Fibroblast of skin of left quadriceps (primary cell): ENCODE measurements at places on chromosomes 6 and 20.

DNA sequence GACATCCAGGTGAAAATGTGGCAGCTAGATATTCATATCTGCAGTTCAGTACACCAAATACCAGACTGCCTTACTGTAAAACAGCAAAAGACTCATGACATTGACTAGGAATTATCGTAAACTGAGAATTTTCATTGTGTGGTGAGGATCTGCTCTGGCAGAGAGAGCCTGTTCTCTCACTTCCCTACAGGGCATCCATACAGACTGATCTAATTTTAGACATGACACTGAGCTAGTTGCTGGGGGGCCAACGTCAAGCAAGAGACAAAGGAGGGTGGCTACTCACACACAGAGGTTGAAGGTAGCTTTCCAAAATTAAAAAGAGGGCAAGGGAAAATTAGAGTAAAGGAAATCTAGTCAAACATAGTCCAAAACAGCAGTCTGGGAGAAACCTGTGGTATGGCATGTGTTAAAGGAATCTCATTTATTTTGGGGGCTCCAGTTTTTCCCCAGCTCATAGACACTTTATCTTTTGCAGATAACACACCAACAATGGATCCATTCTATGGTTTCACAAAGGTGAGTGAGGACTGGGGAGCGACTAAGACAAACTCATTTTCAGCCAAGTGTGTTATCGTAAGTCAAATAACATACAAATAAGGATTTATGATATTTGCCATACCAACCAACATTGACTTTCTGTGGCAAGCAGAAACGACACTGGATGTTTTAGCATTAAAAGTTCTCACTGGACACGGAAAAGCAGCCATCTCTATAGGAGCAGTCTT, 36.6 kb upstream of the NHSL1 start:
- DNase-seq: no peak

DNA sequence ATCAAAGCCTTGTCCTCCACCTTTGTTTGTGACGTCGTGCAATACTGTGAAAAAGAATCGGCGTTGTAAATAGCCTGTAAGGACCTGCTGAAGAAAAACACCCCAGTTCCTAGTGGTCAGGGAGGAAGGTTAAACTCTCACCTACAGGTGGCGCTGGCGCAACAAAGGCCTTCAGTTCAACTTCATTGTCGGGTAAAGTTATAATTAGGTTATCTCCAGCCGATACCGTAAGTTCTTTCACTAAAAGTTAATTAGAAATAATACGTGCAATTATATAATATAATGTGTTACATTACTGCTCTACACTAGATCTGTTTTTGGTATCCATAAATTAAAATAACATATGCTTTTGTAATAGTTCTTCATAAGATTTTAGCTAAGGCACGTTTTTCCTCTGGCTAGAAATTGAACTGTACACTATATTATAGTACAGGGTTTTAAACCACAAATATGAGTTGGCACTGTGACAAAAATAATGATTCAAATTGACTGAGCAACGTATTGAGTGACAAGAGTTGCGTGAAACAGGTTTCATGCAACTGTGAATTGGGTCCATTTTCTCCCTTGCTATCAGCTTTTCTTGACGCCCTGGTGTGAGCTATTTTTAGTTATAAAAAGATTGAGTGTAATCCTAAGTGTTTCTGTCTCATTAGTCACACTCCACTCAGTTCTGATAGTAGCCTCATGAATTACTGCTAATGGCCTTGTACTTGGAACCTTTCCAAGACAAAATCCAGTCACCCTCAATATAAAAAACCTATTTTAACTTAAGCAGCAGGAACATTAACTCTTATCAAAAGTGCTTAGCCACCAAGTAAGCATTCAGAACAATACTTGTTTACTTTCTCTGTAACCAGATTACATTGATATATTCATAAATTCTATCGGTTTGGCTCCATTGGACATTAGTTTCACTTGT, 62.3 kb downstream of the KIAA0319 start:
- peak; percentile 23 for DNase-seq

DNA sequence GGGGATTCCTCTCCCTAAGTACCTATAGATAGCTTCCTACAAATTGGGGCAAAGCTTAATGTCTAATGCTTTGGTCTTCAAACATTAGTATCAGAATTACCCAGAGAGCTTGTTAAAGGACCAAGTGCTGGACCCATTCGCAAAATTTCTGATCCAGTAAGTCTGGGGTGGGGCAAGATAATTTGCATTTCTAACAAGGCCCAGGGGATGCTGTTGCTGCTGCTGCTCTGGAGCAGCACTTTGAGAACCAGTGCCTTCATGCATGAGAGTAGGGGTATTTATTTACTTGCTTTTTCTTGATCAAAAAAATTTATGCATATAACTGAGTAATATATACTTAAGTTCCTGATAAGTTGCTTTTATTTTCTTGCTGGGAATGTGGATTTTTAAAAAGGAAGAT, 24.5 kb upstream of the COL19A1 start:
- DNase-seq: no peak

DNA sequence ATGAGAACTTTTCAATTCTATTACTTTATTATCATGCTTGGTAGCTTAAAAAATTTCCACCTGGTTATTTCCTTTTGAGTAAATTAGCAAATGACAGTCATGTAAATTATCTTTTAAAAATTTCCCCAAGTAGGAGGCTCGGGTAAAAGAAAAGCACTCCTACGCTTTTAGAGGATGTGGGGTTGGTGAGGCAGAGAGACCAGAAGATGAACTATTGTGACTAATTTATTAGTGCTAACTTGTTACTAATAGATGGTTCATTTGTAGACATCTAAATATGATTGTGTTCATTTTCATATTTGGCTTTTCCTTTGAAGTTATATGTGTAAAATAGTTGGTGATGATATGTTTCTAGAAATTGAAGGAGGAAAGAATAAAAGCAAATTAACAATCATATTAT, 27.0 kb downstream of the ZNF292 start:
- DNase-seq: no peak

DNA sequence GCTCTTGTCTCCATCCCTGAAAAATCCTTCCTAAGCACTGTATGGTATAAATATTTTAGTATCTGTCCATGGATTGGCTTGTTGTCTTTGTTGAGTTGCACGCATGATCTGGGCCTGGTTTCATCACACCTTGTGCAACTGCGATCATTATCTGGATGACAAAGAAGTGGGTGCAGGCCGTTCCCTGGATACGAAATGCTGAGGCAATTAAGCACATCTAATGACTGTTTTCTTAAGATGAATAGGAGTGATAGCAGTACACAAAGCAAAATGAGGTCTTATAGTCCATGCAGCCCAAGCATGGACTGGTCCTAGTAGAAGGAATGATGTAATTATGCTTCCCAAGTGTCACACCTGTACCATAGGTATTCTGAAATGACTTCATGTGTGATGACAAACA, 47.8 kb downstream of the SLC35D3 start:
- no peak for DNase-seq

DNA sequence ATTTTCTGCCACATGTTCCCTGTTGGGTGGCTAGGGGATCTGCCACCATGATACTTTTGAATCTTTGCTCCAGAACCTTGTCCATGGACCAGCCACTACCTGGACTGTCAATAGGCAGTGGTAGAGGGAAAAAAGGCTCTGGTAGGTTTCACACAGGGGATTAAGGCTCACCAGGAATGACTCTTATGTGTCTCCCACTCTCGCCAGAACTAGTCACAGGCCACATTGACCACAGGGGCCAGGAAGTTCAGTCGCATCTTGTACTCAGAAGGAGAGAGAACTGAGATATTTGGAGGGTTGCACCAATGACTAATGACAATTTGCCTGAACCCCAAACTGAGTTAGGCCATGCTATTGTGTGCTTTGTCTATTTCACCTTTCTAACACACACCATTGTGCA, 23.6 kb upstream of the APCDD1L start:
- DNase-seq: no peak

GRCh38 chr6:26254724-26255123, 110.3 kb upstream of the BTN3A2 start:
- no peak for DNase-seq

GRCh38 chr6:136968837-136969236, 46.7 kb downstream of the SLC35D3 start:
- no peak for DNase-seq

- DNase-seq: no peak
These were observed 67.8 kb downstream of the HUS1B start for GRCh38 chr6:589090-589489.
